Activated naive CD8-positive, alpha-beta T cell treated with anti-CD3 and anti-CD28 coated beads for 36 hours (primary cell): ENCODE measurements at places on chromosomes 16 and 17.

- DNase-seq, result peak; percentile 70
These were observed 176.3 kb downstream of the RPTOR start for GRCh38 chr17:80720610-80721577.

DNA sequence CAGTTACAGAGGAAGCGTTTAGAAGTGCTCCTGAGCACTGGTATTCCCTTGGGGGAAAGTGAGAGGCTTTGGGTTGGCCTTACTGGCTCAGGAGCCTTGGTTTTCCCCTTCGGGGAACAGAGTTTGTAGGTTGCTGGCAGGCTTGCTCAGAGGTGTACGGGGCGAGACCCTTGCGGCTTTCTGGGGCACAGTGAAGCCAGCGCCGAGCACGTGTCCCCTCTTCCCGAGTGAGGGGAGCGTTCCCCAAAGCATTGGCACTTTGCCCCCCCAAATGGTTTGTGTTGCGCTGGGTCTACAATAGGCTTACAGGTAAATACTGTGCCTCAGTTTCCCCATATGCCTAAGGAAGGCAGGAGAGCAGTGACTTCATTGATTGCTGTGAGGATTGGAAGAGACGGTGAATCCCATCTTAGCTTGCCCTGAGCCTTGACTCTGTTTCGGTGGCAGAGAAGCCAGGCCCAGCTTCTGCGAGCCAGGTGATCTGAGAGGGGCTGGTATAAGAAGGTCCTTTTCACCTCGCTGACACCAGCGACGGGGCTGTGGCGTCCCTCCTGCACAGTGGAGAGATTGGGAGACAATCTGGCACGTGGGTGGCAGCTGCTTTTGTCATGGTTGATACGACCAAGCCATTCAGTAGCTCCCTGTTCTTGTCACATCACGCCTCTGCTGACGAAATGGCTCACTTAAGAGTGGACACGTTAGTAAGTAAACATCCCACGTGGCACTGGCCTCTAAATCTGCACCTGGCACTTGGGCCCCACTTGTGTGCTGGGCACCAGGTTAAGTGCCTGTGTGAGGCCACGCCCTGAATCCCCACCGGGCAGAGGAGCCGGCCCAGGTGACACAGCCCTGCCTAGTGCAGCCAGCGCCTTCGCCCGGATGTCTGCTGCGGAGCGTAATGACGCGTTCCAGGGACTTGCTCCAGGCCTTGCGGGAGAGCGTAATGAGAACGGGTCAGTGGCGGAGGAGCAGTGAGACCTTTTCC lies 55.0 kb downstream of the MEAK7 start:
- no peak for DNase-seq

GRCh38 chr16:90061437-90061836 lies 15.7 kb downstream of the PRDM7 start:
- no peak for DNase-seq

DNA sequence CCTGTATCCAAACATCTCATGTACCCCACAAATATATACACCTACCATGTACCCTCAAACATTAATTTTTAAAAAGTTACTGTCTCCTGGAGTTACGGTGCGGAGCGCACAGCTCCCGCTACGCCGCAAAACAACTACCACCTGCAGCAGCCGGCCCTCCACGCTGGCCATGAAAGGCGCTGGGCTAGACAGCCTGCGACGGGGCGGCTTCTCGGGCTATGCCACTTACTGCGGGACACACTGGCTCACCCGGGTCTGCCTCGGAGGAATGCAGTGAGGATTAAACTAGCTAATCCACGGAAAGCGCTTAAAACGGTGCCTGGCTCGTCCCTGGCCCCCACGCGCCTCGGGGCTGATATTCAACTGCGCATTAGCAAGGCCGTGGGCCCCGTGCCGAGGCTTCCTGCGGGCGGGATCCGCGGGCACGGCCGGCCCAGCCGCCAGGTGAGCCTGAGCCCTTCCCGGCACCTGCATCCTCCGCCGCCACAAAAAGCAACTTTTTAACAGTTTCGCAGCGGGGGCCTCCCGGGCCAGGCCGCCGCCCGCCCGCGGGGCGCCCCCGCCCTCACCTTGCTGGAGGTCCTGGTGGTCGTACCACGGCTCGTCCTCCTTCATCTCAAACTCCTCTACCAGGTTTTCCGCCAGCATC lies 633 bp downstream of the CDR2 start:
- peak; percentile 51 for DNase-seq
